ENCODE measurements at places on chromosomes 4 and X. TPM values are rescaled to one million over a fixed set of nuclear protein-coding genes. Genes with fewer than 3 reads are reported as not detected.
A peak's percentile ranks its signal among the peaks of the same experiment; 100 is the strongest.

DNA sequence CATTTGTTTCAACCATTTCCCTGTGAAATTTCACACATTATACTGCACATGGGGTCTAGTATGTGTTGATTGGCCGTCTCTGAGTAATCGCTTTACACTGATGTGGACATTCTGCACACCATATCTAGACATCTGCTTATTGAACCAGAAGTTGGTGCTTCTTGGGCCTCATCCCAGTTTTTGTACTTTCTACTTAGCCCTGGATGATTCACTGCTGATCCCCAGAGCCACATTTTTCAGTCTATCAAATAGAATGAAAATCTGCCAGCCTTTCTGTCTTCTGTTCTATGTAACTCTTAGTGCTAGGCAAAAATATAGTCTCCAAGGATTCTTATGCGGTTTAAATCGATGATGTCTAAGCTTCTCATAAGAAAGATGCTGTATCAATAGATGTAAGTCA is 40.5 kb upstream of the RELL1 start:
- no peak for DNase-seq

GRCh38 chr4:1898007-1898406 is 26.8 kb downstream of the NSD2 start:
- no peak for DNase-seq

GRCh38 chr4:184427093-184427492 is 47.3 kb downstream of the IRF2 start:
- no peak for DNase-seq

DNA sequence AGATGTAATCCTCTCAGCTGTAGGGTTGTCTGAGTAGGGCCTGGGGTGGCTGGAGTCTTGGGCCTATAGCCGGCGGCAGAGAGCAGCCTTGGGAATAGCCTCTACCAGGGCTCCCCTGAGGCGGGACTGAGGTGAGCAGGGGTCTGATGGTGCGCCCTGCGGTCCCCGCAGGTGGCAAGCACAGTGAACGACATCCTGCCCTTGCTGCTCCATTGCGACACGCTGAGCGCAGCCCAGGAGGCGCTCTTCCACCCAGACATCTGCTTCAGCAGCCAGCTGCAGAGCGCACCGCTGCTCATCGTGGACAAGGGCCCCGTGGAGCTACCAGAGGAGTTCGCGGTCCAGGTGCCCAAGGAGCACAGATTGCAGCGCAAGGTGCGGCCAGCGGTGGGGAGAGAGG is 317.0 kb downstream of the ADGRL3 start:
- no peak for DNase-seq

DNA sequence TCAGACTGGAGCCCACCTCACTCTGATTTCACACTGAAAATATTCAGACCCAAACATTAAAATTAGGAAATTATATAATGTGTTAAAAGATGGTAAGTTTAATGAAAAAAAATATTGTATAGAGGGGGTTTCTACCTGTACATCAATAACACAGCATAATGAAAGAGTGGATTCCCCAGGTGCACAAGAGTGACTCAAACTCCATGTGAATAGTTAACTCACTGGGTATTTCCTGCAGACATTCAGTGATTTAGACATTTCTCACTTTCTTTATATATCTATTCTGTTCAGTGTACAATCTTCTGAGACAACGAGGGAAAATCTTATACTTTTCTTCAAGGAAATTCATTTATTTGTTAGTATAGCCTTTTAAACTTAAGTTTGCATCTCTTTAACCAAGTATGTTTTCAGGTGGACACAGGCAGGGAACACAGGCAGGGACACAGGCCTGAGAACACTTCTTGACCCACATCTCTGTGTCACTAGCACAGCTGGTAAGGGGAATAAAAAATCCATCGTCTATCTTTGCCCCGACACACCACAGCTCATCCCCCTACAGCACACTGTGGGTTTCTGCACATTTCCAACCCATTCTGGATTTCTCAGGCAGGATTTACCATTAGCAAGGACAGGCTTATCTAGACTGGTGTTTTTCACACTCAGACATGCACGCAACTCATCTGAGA is 525.5 kb upstream of the BOD1L1 start:
- DNase-seq, result no peak

DNA sequence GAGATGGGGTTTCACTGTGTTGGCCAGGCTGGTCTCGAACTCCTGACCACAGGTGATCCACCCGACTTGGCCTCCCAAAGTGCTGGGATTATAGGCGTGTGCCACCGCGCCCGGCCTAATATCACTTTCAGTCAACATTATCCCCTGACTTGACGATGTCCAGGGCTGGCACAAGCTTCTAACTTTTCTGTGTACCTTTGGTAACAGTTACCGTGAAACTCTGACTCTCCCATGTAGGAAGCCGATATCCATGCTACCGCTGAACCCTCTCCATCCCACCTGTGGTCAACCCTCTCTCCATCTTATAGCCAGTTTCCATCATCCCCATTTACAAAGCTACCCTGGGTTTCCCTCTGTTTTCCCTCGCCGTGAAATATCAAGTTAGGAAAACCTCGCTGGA is 77.5 kb downstream of the CRLF2 start:
- DNase-seq, result no peak

GRCh38 chr4:101604976-101605375 is 185.6 kb upstream of the BANK1 start:
- no peak for DNase-seq

GRCh38 chrX:130566028-130566683 is 164.4 kb downstream of the RBMX2 start:
- DNase-seq, result no peak

- no peak for DNase-seq
Measured at GRCh38 chr4:165006886-165007285, 24.9 kb upstream of the TRIM60 start.

GRCh38 chr4:98626350-98626749 is 32.1 kb downstream of the TSPAN5 start:
- DNase-seq, result peak; percentile 68

GRCh38 chr4:189364032-189364449 is 576.6 kb upstream of the FRG1 start:
- DNase-seq, result no peak

The SUPT20HL1 gene
- not detected for total RNA-seq

DNA sequence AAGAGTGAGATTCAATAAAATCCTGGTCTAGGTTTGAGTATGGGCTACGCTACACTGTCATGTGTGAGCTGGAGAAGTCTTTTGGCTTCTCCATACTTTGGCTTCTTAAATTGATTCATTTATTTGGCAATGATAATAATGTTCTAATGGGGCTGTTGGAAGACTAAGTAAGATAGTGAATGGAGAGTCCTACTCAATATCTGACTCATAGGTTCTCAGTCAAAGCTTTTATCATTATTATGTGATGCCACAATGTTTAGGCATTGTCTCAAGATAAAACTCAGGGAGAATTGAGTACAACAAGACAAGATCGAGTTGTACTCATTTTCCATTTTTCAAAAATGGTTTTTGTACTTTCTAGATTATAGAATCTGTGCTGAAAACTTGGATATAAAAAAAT is 92.5 kb upstream of the VEGFC start:
- DNase-seq, result no peak

GRCh38 chr4:82380344-82380743 is 6.6 kb upstream of the HNRNPD start:
- DNase-seq, result no peak

GRCh38 chr4:76233967-76234678 is 17.4 kb upstream of the FAM47E start:
- DNase-seq, result no peak

The FHIP1A gene
- 5.5 TPM for total RNA-seq

GRCh38 chr4:94507281-94507680 is 55.5 kb downstream of the PDLIM5 start:
- no peak for DNase-seq

The RAB9B gene
- 0.74 TPM for total RNA-seq

GRCh38 chr4:89753601-89754066 is 83.3 kb downstream of the SNCA start:
- DNase-seq, result peak; percentile 73

The RHOXF1 gene
- not detected for total RNA-seq

GRCh38 chrX:2351999-2352995 is 148.5 kb downstream of the DHRSX start:
- DNase-seq, result peak; percentile 97

GRCh38 chr4:186296481-186296880 is 30.5 kb downstream of the F11 start:
- DNase-seq, result no peak

- DNase-seq, result no peak
Measured at GRCh38 chr4:6085691-6086628, 67.7 kb upstream of the C4orf50 start.

The HMGN5 gene
- total RNA-seq, result 5.8 TPM

The KLHL2 gene
- total RNA-seq, result 12.0 TPM

The NEIL3 gene
- total RNA-seq, result 21.1 TPM

DNA sequence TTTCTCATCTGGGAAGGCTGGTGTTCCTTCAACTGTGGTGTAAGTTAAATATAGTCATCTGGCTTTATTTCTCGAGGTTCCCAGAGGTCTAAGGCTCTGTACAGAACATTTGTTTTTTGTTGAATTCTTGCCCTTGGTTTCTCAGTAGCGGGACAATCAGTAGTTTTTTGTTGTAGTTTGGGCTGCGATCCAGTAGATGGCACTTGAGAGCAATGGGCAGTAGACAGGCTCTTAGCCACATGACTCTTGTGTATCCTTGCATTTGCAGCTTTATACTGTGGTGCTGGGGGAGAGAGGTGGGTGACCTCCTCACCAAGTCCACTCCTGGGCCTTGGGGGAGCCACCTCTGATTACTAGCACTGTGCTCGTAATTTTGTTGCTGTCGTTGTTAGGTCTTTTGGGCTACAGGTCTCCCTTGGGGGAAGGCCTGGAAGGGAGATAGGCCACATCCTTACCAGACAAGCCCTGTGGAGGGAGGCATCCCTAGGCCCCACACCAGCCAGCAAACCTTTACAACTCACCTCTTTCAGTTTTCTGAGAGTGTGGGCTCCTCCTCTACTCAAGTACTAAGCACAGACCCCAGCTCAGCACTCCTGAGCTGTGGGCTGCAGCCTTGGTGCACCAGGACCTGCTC is 8.1 kb downstream of the ETDB start:
- peak; percentile 9 for DNase-seq

The PLCXD1 gene
- 7.7 TPM for total RNA-seq

- peak; percentile 77 for DNase-seq
Measured at GRCh38 chr4:30718021-30718542, 2.1 kb upstream of the PCDH7 start.

- no peak for DNase-seq
Measured at GRCh38 chrX:40056420-40056819, 41.3 kb downstream of the BCOR start.

GRCh38 chrX:129957241-129958082 is 25.0 kb upstream of the BCORL1 start:
- no peak for DNase-seq

GRCh38 chr4:100356172-100356571 is 161.7 kb downstream of the EMCN start:
- no peak for DNase-seq

GRCh38 chr4:20643631-20644030 is 56.6 kb upstream of the PACRGL start:
- DNase-seq, result no peak

DNA sequence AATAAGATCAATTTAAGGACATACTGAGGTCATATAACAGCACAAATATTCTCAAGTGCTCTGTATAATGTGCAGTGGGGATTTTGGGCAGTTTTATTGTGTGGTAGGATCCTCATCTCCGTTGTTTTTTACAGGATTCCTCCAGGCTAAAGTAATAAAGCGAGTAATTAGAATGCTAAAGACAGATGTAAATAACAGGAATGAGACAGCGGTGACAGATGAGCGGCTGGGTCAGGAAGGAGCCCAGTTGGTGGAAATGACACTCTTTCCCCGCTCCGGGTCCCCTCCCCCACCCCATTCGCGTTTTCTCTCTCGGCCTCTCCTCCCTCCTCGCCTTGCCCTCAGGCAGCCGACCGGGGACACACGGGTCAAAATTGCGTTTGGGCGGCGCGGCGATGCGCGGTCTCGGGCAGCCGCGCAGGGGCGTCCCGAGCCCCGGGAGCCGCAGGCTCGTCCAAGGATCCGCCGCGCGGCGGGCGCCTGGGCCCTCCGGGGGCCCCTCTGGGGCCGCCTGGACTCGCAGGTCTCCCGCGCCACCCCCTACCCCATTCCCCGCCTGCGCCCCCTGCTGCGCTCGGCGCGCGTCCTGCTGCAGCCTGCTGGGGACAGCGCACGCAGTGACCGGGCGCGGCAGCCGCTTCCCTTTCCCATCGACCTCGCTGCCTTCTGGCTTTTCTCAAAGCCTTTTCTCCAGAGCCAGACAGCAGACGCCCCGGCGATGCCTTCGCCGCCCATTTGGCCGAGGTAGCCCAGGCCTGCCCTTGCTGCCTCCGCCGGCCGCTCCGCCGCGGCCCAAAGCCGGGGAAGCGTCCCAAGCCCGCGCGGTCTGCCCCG is 16.2 kb downstream of the POU4F2 start:
- DNase-seq, result no peak

The VSIG1 gene
- total RNA-seq, result 0.02 TPM

- no peak for DNase-seq
Measured at GRCh38 chrX:70618467-70618866, 173.8 kb downstream of the DLG3 start.

GRCh38 chrX:111869639-111870034 is 6.3 kb upstream of the TRPC5OS start:
- DNase-seq, result peak; percentile 77

DNA sequence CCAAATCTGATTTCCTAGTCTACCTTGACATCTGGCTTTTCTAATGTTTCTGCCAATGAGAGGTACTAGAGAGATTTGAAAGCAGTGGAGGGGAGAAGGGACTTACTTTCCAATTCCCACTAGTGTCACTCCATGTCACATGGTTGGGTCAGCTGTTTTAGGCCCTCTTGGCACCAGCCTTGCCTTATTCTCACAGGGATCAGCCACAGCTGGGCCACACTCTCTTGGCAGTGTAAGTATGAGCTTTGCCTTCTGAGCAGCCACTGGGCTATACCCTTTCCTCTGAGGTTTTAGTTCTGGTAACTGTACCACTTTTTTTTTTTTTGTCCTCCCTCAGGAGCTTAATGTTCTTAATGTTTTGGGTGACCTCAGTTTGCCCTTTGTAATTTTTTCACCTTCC is 10.2 kb upstream of the ADH1C start:
- no peak for DNase-seq

The DDIT4L gene
- total RNA-seq, result not detected

GRCh38 chr4:67020438-67020797 is 524.9 kb downstream of the CENPC start:
- DNase-seq, result no peak

- DNase-seq, result peak; percentile 37
Measured at GRCh38 chr4:104901961-104902605, 244.6 kb upstream of the TET2 start.

DNA sequence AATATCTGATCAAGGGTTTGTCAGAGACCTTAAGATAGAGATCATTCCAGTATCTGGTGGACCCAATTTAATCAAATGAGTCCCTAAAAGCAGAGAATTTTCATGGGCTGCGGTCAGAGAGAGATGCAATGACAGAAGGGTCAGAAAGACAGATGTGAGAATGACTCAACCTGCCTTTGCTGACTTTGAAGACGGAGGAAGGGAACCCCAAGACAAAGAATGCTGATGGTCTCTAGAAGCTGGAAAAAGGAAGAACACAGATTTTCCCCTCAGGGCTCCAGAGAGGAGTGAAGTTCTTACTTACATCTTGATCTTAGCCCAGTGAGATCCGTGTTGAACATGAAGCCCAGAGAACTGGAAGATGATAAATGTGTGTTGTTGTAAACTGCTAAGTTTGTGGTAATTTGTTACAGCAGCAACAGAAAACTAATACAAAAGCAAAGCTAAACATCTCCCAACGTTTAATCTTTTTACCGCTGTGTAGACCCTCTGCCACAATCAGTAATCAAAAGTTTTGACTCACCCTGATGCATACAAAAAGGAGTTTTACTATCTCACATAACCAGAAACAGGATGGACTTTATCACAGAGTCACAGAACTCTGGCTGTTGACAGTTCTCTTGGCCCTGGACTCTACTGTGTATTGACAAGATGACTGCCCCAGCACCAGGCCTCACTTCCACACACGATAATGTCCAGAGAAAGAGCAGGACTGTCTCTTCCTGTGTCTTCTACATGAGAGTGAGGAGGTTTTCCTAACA is 70.2 kb upstream of the MAGEB2 start:
- DNase-seq, result no peak

Measured in H4 (cell line).